ENCODE measurements at places on chromosomes 2 and 18.
A peak's percentile ranks its signal among the peaks of the same experiment; 100 is the strongest.

- peak; percentile 17 for DNase-seq
These were observed 61.0 kb downstream of the GRB14 start for GRCh38 chr2:164560181-164560792.

- DNase-seq: no peak
These were observed 129.0 kb downstream of the GPD2 start for GRCh38 chr2:156565066-156565710.

- DNase-seq: no peak
These were observed 81.9 kb downstream of the DYNAP start for GRCh38 chr18:54672846-54673475.

GRCh38 chr2:160820691-160821090, 327.1 kb upstream of the RBMS1 start:
- peak; percentile 70 for DNase-seq

- DNase-seq: no peak
These were observed 13.4 kb downstream of the CNOT9 start for GRCh38 chr2:218582076-218582475.

DNA sequence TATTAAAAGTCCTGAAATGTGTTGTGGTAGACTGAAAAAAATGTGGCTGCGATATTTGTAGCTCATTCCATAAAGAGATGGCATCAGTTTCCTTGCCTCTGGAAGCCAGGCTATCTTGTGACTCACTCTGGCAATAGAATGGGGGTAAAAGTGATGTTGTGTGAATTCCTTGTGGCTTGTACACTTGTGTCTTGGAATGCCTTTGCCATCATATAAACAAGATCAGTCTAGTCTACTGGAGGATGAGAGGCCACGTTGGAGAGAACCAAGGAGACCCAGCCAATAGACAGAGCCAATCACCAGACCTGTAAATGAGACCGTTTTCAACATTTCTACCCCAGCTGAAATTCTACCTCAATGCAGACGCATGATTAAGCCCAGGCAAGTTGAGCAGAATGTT, 254.1 kb downstream of the TRIB2 start:
- no peak for DNase-seq

DNA sequence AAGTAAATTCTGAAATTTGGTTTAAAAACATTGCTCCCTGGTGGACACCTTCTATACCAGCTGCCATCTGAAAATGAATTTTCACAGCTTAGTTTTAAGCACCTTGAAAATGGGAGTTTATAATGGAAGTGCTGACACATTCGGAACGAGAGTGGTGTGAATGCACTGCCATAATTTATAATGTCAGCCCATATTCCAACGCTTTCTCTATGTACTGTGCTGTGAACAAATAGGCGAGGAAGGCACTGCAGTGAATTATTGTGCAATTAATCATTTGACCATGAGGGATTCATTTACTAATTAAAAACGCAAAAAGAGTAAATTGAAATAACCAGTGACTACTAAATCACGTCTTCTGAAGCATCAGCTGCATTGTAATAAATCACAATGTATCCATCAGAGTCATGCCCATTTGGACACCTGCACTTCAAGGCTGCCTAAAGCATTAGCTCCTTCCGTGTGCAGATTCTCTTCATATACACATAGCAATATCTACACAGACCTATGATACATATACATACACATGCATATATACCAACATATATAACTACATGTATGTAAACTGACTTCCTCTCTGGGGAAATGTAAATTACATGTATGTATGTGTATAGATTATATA, 699.8 kb downstream of the GALR1 start:
- no peak for DNase-seq
